ENCODE measurements at places on chromosomes 6 and 20.

DNA sequence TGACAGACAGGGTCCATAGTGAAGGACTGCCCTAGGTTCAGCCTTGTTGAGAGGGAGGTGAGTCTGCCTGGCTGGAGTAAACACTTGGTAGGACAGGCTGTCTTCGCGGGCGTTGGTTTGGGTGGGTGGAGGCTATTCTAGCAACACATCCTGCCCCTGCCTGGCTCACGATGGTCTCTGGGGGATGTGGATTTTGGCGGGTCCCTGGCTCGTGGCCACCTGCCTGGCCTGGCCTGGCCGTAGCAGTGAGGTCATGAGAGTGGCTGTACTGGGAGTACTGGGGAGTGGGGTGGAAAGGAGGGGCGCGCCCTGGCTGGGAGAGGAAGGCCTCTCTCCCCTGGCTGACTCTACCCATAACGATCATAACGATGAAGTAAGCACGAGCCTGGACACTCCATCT is 30.2 kb upstream of the MRPS18A start:
- no peak for DNase-seq

DNA sequence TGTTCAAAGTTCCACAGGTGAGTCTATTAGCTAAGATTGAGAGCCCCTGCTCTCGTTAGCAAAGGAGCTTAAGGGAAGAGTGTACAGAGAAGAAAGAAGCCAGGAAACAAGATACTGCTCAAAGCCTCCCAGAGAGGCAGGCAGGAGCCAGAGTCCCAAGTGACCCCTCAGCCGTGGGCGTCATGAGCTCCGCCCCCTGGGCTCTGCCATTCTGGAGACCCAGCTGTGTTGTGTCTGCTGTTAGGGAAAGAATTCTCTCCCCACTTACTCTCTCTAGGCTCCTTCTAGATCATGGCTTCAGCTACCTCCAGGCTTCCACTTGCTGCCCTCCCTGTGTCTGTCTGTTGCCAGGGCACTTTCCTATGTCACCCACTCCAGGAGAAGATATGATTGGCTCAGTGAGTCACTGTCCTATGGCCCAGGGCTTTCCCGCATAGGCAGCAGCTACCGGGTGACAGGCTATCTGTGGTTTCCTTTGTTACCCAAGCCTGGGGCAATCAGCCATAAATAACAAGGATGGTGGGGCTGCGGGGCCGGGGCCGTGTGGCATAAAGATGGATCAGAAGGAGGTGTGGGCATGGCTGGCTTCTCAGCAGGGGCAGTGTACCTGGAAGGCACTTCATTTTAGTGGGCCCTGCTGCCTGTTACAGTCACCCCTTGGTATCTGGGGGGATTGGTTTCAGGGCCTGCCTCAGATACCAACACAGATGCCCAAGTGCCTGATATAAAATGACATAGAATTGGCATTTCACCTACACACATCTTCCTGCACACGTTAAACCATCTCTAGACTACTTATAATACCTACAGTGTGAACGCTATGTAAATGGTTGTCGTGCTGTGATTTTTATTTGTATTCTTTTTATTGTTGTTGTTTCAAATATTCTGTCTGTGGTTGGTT is 118.9 kb downstream of the ARMC2 start:
- DNase-seq: peak; percentile 28

GRCh38 chr20:11205769-11206362 is 532.1 kb upstream of the JAG1 start:
- DNase-seq: no peak

- DNase-seq: no peak
Observed at GRCh38 chr6:79922018-79922417, 25.3 kb downstream of the ELOVL4 start.

DNA sequence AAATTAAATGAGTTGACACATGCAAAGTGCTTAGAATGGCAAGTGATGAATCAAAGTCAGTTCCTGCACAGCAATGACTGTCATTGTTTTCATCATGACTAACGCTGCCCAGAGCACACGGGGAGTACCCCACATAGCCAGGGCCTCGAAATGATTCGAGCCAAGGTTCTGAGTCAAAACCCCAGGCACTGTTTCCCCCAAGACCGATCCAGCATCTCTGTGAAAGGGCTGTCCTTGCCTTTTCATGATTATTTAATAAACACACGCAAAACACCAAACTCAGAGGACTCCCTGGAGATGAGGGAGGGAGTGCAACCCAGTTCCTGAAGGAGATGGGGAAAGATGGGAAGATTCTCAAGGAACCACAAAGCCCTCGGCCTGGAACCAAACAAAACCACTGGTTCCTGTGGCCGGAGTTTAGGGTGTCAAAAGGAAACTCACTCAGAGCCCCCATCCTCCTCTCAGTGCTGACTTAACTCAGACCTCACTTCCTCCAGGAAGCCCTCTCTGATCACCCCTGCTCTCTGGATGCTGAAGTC is 3.8 kb downstream of the PREX1 start:
- DNase-seq: peak; percentile 87

DNA sequence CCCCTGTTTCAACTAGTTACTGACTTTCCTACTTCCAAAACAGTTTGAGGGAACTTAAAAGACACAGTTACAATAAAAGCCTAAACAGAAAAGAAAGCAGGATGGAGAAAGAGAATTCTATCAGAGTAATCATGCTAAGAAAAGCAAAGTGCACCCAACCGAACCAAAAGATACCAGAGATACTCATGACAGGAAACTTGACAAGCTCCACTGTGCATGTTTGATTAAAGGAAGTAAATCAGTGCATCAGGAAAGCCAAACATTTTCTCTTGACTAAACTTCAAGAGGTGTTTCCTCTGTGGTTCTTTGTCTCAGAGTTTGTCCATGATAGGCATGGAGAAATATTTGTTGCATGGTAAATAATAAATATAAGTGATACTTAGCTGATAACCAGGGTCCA is 138.9 kb downstream of the PACRG start:
- DNase-seq: no peak

- DNase-seq: peak; percentile 15
Observed at GRCh38 chr6:97947841-97948240, 664.8 kb upstream of the MMS22L start.

- no peak for DNase-seq
Observed at GRCh38 chr6:32105433-32105832, 3.7 kb downstream of the TNXB start.

- DNase-seq: peak; percentile 85
Observed at GRCh38 chr6:108560463-108561308, at the start of gene FOXO3. FOXO3 (plus strand) TSS chr6:108560917; CDS start chr6:108561209, 292 bp downstream.

- peak; percentile 61 for DNase-seq
Observed at GRCh38 chr20:32336918-32337347, 21.2 kb upstream of the ASXL1 start.

DNA sequence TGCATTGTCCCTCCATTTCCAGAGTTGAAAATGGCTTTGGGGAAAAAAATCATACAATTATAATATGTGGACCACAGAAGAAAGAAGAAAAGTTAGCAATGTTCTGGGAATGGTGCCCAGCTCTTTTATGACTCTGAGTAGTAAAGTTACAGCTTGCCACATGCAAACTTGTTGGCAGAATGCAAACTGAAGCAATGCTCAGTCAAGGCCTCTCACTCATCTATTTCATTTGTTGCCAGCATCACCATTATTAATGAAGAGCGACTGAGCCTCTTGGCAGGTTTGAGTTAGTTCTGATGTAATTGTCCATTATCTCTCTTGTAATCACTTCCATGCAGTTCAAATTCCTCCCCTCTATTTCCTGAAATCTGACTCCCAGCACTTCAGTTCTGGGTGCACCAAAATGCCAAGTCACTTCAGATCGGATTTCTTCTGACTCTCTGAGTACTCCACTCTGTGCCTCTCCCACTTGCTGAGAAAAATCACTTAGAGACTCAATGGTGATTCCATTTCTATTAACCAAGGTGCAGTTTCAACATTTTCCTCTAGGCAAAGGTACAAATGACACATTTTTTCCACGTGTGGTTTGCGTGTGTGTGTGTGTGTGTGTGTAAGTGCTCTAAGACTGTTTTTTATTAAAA is 154.4 kb upstream of the STMND1 start:
- peak; percentile 100 for DNase-seq

DNA sequence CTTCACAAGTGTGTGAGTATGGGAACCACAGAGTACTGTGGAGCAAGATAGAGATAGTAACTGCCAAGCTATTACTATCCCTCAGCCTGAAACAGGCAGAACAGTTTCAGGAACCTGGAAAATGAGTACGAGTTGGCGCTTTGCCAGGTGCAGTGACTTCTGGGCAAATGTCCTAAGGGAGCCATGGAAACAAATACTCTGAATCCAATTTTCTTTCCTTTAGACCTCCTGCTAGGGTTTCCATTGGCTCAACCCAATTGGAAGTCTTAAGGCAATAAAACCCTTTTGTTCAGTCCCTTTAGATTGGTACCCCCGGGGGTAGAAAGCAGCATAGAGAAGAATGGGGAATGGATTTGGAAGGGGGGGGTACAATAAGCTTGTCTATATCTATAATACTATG is 205.0 kb upstream of the EPHA7 start:
- no peak for DNase-seq

DNA sequence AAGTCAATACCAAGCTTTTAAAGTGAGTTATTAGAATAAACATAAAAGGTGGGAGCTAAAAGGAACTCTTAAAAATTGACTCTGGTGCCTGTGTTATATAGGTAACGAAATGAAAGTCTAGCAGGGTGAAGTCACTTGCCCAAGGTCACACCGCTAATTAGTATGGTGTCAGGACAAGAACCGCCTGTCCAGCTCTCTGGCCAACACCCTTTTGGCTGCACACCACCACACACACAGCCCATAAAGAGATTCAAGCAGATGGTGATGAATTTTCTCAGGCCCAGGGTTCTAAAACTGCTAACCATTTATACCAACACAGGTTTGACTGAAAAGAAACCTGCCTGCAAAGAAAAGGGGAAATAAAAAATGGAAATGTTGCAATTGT is 20.2 kb downstream of the GFOD1 start:
- no peak for DNase-seq

DNA sequence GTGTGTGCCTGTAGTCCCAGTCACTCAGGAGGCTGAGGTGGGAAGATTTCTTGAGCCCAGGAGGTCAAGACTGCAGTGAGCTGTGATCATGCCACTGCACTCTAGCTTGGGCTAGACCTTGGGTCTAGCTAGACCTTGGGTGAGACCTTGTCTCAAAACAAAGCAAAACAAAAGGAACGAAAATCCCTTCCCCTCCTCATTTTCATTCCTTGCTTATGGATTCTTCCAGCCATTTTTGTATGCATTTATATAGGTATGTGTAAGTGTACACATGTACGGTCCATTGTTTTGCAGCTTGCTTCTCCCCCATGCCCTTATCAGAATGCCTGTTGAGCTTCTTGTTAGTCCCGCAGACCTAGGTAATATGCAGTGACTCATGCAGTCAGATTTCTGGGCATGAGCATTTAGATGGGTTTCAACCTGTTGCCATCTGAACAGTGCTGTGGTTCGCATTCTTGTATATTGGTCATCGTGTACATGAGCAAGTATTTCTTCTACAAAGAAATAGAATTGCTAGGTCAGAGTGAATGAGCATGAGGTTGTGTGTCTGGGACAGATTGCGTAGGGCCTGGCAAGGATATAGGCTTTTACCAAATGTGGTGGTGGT is 73.2 kb downstream of the ATRN start:
- DNase-seq: peak; percentile 47

GRCh38 chr20:61500791-61501321 is 248.8 kb downstream of the CDH4 start:
- peak; percentile 22 for DNase-seq

DNA sequence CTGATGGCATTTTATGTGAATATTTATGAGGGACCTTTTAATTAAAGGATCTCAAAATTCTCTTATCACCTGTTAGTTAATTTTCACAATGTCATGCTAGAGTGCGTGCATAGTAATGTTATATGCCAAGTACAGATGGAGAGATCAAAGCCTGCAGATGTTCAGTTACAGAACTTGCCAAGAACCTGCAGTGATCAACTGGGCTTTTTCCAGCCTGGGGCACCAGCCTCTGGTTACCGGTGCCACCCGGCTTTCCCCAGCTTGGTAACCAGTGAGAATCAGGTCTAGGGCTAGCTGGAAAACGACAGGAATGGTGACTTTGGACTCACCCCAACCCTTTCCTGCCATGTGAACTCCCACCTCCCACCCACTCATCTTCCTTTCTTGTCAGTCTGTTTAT is 91.8 kb downstream of the CAP2 start:
- no peak for DNase-seq

- DNase-seq: peak; percentile 73
Observed at GRCh38 chr6:44593539-44593944, 206.0 kb downstream of the CDC5L start.

DNA sequence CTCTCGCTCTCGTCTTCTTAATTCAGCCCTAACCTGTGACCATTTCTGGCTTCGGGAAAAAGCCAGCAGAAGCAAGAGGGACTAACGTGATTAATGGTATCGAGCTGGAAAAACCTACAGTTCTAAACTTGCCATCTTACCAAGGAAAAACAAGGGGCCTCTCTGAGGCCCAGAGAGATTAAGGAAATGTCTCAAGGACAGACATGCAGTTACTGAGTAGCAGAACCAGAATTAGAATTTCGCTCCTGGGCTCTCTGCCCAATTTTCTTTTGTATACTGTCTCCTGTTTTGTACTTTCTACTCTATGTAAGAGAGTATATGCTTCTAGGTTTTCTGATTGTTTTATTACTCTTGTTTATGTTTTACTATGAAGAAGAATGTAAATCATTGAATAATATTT is 67.8 kb upstream of the LTV1 start:
- no peak for DNase-seq

DNA sequence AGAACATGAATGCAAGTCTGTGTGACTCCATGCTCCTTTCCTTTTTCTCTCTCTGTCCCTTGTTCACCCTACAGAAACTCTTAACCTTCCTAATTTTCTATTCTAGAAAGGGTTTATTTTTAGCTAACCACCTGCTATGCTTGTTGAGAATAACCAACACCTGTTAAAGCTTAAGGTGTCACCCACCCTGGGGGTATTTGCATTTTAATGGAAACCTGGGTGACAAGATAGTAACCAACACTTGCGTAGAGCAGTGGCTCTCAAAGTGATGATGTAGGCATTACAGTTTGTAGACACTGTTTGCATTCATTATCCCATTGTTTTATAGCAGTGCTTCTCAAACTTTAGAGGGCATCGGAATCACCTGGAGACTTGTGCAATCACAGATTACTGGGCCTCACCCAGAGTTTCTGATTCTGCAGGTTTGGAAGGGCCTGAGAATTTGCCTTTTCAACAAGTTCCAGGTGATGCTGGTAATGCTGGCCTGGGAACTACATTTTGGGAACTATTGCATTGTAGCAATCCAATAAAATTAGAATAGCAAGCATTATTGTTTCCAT is 114.4 kb upstream of the ARMC2 start:
- DNase-seq: no peak

GRCh38 chr20:63968136-63968927 is 1.4 kb downstream of the ZNF512B start:
- DNase-seq: no peak

- no peak for DNase-seq
Observed at GRCh38 chr6:75557068-75557467, 44.6 kb upstream of the SENP6 start.

DNA sequence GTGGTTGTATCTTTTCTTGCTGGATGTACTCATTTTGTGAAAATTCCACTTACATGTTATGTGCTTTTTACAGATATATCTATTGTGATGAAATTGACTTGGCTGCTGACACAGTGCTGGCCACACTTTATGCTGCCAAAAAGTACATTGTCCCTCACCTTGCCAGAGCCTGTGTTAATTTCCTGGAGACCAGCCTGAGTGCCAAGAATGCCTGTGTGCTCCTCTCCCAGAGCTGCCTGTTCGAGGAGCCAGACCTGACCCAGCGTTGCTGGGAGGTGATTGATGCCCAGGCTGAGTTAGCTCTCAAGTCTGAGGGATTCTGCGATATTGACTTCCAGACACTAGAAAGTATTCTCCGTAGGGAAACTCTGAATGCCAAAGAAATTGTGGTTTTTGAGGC is 4.9 kb downstream of the BTBD3 start:
- DNase-seq: no peak

GRCh38 chr20:2804041-2804828 is 3.8 kb upstream of the CPXM1 start:
- no peak for DNase-seq
